ENCODE measurements at places on chromosomes 3 and 15.
A peak's percentile ranks its signal among the peaks of the same experiment; 100 is the strongest.

DNA sequence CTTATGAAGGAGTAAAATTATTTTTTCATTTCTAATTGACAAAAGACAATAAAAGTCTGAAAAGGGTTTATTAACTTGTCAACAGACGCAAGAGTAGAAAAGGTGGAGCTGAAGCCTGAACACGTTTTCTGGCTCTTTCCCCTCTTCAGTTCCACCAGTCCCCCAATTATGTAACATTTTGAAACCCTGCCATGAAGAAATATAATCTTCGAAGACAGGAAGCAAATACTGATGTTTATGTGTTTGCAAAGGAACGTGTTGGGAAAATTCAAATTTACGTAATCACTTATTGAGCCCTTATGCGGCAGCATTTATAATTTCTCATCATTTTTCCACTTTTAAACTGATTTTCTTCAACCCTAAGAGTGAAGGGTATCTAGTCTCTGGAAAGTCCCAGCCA, 767 bp downstream of the AP3S2 start:
- DNase-seq, result peak; percentile 44

- no peak for DNase-seq
Measured at GRCh38 chr3:124288996-124289395, 297.1 kb upstream of the ROPN1 start.

GRCh38 chr3:19799115-19799514, 134.9 kb downstream of the EFHB start:
- no peak for DNase-seq

DNA sequence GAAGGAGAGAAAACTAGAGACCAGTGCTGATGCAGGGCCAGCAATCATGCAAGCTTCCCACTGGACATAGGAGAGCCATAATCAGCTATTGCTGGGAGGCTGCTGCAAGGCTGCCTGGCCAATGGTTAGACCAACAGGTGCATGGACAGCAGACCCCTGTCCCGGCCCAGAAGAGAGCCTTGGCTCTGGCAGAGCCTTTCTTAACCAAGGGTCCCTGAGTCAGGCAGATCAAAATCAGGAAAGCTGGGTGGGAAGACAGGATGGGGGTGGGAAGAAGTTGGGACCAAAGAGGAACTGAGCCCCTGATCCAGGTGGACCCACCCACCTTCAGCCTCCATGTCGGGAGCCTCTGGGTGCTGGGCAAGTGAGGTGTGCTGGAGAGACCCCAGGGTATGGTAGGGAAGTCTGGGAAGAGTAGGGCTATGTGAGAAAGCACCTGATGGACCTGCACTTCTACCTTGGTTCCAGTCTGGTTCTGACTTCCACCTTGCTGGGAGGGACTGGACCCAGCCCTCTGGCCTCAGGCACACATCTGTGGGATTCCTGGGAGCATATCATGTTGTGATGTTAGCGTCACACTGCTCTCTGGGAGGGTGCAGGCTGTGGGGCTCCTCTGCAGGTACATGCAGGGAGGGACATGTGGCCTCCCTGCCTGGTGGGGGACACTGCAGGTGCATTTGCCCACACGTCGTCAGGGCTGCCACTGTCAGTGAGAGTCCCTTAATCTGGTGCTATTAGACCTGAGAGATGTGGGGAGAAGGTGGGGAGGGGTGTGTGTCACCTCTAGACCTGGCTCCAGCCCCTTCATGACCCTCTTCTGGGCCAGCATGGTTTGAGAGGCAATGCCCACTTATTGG, 24.7 kb downstream of the KY start:
- no peak for DNase-seq

- no peak for DNase-seq
Measured at GRCh38 chr15:99113547-99114271, 8.8 kb downstream of the SYNM start.

- no peak for DNase-seq
Measured at GRCh38 chr3:129441215-129441614, 1.2 kb downstream of the IFT122 start.

GRCh38 chr3:188194332-188194731, 40.4 kb downstream of the LPP start:
- DNase-seq, result no peak
